ENCODE measurements at places on chromosomes 5 and 9.

DNA sequence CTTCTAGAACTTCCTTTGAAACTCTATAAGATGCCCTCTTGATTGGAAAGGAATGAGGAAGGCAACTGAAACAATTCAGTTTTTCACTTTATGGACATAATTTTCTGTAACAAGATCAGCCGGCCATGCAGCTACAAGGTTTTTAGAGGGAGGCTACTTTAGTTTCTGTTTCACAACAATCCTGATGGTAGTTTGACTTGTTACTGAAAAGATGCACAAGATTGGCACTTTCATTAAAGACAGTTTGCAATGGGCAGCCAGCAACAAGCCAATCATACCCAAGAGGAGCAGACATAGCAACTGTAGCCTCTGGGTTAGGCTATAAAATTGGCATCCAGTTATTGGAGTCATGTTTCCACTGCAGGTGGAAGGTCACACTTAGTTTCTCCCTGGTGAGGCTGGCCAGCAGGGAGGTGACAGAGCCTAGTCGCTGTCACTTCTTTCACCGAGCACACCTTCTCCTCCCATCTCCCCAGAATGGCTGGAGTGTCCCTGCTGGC is 74.3 kb upstream of the TGFBR1 start:
- DNase-seq: no peak

- no peak for DNase-seq
Observed at GRCh38 chr9:78892769-78893168, 595.8 kb downstream of the PSAT1 start.

DNA sequence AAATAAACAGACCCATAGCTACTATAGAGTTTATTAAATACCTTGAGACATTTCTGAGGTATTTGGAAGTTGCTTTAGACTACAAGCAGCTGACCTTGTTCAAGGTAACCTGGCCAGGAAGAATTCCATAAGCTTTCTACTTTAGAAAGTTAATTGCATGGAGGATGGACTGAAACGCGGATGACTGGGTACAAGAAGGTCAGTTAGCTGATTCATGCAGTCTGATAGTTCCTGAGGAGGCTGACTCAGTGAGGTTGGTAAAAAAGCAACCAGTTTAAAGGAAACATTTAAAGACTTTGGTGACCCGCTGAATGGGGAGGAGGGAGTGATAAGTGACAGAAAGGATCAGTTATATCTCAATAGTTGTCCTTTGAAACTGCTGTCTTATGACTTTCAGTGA is 670.1 kb upstream of the CDH9 start:
- no peak for DNase-seq

- DNase-seq: peak; percentile 63
Observed at GRCh38 chr5:98927242-98927988, 1.4 kb downstream of the CHD1 start.

DNA sequence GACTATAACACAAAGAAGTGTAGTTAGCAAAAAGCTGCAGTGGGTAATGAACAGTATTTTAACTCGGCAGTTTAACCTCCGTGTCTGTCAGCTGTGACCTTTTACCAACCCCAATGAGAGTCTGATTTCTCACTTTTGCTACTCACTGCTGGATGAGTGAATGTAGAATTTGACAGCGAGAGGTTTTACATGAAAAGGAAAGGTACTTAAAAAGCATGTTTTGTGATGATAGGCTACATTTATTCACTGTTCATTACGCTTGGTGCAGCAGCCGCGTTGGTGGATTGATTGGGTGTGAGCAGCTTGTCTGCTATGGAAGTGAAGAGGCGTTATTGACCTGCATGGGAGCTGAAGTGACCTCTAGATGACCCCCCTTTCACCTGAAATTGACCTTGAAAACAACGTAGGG is 867.7 kb downstream of the NR2F1-AS1 start:
- no peak for DNase-seq

DNA sequence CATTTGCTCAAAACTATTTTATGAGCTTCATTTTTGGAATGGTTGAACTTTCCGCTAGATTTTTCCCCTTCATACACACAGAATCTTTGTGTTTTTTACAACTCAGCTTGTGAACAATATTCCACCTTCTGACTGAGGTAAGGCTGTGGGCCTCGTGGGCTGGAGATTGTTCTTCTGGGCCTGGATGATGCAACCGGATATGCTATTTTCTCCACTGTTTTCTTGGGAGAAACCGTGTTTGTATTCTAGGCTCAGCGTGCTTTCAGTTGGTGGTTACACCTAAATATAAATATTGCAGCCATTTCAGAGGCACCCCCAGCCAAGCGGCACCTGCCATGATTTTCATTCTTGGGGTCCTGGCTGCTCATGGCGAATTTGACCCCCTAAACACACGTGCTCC is 55.2 kb downstream of the IRX1 start:
- DNase-seq: no peak

GRCh38 chr5:80481019-80481893 is 6.6 kb upstream of the FAM151B start:
- DNase-seq: peak; percentile 37

DNA sequence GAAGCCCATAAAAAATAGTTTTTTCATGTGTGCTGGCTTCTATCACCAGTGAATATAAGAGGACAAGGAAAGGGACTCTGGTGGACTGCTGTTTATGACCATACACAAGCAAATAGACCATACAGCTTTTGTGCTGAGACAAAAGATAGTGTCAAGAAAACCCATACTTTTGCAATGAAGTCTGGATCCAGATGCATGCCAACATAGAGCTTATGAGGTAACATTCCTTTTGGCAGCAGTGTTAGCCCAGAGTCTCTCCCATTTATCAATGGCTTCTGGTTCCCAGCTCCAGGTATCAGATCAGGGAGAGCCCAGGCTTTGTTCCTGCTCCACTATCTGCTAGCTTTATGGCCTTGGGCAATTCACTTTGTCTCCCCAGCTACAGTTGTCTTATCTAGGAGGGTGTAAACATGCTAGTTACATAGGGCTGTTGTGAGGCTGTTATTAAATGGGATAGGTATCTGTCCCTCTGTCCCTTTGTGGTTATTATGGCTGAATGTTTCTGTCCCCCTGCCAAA is 55.6 kb downstream of the CCDC192 start:
- DNase-seq: no peak

- no peak for DNase-seq
Observed at GRCh38 chr9:4844056-4844838, 51.5 kb downstream of the RCL1 start.

DNA sequence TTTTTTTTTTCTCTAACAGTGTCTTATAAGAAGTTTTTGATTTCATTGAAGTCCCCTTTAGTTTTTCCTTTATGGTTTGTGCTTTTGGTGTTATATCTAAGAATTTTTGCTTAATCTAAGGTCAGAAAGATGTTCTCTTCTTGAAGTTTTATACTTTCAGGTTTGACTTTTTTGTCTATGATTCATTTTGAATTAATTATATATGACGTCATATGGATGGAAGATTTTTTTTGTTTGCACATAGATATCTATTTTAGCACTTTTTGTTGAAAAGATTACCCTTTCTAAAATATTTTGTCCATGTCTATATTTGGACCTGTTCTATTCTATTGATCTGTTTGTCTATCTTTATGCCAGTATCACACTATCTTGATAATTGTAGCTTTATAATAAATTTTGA is 16.3 kb downstream of the UBAP1 start:
- no peak for DNase-seq

- no peak for DNase-seq
Observed at GRCh38 chr9:129381481-129381957, 203.5 kb upstream of the IER5L start.

- no peak for DNase-seq
Observed at GRCh38 chr5:17065458-17065857, 129.4 kb upstream of the MYO10 start.

DNA sequence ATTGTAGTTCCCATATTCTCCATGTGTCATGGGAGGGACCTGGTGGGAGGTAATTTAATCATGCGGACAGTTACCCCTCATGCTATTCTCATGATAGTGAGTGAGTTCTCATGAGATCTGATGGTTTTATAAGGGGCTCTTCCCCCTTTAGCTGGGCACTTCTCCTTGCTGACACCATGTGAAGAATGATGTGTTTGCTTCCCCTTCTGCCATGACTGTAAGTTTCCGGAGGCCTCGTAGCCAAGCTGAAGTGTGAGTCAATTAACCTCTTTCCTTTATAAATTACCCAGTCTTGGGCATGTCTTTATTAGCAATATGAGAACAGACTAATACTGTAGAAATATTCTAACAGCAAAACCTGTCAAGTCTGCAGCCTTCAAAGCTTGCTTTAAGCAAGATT is 293.2 kb downstream of the CTNND2 start:
- DNase-seq: no peak

DNA sequence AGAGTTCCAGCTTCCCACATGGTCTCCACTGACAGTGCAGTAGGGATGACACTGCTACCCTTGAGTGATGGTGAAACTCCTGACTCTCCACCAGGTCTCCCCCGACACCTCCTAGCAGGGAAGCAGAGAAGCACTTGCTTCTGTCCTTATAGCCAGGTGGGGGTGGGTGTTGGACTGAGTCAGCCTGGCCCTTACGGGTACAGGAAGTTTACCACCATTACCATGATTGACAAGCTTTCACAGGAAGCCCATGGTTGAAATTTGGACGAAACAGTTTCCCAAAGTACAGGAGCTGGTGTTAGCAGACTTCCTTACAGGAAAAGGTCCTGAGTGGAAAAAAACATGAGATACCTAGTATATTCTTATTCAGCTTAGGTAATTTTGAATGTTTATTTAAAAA is 3.1 kb upstream of the FBXL7 start:
- no peak for DNase-seq

DNA sequence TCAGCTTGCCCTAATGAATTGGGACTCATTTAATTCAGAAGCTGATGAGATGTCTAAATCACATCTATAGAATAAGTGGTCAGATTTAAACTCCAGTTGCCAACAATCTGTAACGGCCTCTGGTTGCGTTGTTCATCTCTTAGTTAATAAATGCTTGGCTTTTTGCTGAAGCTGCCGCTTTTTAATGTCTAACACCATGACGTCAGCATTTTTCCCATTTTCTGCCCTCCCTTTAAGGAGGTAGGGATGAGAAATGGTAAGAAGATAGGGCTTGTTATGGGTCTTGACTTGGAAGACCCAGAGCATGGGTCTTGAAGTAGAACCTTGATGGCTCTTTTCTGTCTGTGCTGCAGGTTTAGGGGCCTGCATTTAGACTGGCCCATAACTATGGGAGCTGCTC is 33.3 kb downstream of the PALM2AKAP2 start:
- no peak for DNase-seq

GRCh38 chr9:105073147-105073546 is 145.2 kb upstream of the ABCA1 start:
- DNase-seq: no peak

DNA sequence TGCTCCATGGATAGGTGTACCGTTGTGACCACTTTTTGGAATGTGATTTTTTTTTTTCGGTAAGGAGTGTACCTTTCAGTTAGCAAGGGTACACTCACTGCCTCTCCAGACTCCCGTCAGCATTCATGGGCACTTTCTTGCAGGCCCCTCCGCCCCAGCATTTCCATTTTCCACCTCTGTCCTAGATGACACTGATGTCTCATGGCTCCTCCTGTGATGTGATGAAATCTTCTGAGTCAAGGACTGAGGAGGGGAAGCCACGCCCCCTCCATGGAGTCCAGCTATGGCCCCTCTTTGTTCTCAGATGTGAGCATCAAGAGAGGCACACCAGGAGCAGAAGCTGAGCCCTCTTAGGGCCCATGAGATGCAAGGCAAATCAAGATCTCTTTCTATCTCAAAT is 61.8 kb downstream of the CTSL start:
- no peak for DNase-seq

GRCh38 chr5:155303120-155303519 is 289.6 kb downstream of the KIF4B start:
- DNase-seq: no peak

DNA sequence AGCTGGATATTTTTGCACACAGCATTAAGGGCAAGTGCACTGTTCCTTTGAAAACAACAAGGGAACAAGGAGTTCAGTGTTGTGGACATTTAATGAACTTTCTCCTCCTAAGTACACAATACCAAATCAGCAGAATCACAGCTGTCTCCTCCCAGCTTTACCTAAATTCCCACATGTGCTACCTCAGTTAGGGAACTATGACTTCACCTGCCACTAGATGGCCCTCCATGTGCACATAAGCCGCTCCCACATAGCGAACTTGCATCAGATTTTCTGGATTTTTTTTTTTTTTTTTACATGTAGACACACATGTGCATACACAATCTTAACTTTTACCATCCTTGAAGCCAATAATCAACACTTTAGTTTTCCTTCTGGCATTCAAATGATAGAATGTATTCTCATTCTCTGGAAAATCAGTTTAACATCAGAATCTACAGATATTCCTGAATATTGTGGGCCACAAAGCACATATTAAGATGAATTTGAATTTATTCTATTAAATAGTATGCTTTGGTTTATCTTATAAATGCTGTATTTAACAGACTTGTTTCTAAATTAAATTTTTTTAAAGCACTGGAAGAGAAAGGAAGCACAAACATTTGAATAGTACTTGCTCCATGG is 123.6 kb downstream of the PALM2AKAP2 start:
- DNase-seq: peak; percentile 67

- no peak for DNase-seq
Observed at GRCh38 chr5:122351416-122352157, 39.5 kb downstream of the SNCAIP start.

DNA sequence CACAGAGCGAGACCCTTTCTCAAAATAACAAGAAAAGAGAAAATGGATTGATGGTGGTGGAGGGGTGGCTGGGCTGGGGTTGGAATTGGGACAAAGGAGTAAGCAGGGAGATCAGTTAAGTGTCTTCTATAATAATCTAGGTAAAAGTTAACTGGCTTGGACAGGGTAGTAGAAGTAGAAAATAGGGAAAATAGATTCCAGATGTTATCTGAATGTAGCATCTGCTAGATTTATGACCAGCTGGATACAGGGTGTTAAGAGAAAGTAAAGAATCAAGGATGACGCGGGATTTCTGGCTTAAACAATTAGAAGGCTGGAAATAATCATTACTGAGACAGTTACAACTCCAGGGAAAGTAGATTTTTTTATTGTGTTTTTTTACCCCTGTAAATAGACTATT is 13.0 kb downstream of the PPP6C start:
- no peak for DNase-seq

DNA sequence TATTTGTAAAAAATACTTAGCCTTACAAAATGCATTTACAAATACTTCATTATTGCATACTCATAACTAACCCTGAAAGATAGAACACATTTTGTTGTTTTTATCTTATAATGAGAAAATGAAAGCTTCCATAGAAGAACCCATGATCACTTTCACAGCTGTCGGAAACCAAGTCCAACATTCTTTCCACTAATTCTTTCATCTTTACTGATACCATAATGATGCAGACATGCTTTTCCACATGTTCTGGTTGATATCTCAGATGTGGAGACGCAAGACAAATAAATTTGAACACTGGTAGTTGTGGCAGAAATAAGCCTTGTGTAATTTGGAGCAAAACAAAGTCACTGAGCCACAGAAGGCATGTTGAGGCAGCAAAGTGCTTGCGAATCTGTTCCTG is 136.0 kb downstream of the FBXO4 start:
- DNase-seq: no peak

- DNase-seq: no peak
Observed at GRCh38 chr5:89301321-89302025, 418.5 kb upstream of the MEF2C start.

- no peak for DNase-seq
Observed at GRCh38 chr9:133268335-133269056, 6.5 kb downstream of the ABO start.
